ENCODE measurements at places on chromosomes 4 and X.
A peak's percentile ranks its signal among the peaks of the same experiment; 100 is the strongest.

- peak; percentile 99 for DNase-seq
Measured at GRCh38 chr4:26319467-26319948, 1.3 kb upstream of the RBPJ start.

DNA sequence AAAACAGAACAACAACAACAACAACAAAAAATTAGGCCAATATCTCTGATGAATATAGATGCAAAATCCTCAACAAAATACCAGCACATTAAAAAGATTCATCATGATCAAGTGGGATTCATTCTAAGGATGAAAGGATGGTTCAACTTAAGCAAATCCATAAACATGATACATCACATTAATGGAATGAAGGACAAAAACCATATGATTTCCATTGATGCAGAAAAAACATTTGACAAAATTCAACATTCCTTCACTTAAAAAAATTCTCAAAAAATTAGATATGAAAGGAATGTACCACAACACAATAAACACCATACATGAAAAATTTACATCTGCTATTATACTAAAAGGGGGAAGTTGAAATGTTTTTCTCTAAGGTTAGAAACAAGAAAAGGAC is 103.3 kb downstream of the IL15 start:
- DNase-seq: no peak

DNA sequence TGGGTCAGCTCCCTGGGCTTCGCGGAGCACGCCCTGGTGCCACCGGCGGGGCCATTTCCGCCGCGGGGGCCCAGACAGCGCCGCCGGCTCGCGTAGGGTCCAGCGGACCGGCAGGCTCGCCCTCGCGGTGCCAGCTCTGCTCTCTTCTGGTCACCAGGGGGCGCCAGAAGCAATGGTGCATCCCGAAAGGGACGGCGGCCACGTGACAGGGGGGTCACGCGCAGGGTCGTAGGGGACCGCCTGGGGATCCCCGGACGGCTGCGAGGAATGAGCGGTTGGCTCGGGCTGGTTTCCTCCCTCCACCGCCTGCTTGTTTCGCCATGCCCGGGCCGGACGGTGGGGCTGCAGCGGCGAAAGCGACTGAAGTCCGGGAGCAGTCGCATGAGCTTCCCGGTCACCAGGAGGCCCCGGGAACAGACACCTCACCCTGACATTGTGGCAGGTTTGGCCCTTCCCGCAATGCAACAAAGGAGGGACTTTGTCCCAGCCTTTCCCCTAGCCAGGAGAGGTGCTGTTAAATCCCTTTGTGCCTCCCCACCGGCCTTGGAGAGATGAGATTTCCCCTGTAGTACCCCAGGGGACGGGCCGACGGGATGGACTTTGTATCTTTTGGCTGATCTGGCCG is 15.8 kb downstream of the ZCCHC12 start:
- no peak for DNase-seq

GRCh38 chr4:15878011-15878410 is 60.5 kb downstream of the FGFBP1 start:
- no peak for DNase-seq

GRCh38 chrX:18654875-18655836 is 16.8 kb downstream of the RS1 start:
- peak; percentile 18 for DNase-seq

DNA sequence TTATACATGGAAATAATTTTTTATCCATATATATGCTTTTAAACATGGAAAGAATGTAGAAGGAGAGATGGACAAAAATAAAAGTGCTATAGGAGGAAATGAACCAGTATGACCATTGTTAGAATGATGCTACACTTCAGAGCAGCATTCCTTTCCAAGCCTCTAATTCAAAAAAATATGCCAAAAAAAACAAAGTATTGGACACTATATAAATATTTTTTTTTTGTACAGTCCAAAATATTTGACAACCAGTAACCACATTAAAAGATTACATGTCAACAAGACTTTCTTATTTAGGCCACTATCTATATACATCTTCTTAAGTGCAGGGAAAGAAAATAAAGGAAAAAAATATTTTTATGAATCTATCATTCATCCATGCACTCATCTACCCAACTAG is 198.6 kb downstream of the LRBA start:
- no peak for DNase-seq

DNA sequence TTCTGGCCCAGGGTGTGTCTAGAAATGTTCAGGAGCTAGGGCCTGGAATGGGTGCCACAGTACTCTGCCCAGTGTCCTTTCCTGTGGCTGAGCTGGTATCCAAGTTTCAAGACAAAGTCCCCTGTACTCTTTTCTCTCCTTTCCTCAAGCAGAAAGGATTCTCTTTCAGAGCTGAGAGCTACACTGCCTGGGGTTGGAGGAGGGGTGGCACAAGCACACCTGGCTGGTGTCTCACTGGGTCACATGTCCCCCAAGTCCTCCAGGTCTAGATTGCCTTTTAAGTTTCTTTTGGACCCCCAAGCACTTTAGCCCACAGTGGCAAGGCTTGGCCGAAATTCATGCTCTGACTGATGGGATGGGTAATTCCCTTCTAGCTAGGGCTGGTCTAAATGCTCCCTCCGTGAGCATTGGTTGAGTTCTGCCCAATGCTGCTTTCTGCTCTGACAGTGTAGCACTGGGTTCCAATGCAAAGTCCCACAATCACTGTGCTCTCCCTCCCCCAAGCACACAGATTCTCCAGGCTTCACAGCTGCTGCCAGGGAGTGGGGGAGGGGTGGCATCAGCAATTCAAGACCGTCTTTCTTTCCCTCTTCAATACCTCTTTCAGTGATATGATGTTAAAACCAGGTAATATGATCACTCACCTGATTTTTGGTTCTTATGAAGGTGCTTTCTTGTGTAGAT is 47.8 kb downstream of the BEX3 start:
- no peak for DNase-seq

GRCh38 chr4:24521544-24521943 is 62.8 kb downstream of the DHX15 start:
- no peak for DNase-seq

DNA sequence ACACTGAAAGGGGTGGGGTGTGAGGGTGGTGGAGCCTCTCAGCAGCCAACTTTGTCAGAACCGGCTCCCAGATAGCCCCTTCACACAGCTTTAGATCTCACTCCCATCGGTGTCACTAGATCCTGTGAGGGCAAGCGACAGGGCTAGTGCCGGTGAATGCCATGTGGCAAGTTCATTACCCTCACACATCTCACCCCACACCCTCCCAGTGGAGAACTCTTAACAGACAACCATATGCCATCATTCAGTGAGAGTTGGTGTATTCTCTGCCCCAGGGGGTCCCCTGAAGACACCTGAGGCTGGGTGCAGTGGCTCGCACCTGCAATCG is 15.3 kb downstream of the SEPTIN6 start:
- DNase-seq: no peak

DNA sequence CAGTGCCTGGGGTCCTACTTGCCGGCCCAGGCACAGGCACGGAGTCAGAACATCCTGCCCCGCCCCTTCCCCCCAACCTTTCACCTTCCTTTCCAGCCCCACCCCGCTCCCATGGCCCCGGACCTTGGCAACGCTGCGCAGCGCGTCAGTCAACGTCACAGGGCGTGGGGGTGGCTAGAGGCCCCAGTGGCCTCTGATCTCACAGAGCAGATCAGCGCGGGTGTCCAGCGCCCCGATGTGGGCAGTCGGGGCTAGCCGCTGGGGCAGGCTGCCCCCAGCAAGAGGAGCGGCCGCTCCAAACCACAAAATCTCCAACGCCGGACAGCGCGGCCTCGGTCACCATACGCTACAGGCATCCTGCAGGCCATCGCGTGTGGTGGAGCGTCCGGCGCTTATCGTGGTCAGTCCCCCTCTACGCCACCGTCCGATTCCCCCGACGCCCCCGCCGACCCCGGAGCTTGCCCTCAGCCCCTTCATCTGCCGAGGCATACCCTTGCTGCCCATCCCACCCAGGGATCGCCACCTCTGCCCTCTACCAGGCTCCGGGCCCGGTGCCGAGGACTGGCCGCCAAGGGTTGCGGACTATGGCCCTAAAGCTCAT is 69.6 kb upstream of the APOOL start:
- no peak for DNase-seq

DNA sequence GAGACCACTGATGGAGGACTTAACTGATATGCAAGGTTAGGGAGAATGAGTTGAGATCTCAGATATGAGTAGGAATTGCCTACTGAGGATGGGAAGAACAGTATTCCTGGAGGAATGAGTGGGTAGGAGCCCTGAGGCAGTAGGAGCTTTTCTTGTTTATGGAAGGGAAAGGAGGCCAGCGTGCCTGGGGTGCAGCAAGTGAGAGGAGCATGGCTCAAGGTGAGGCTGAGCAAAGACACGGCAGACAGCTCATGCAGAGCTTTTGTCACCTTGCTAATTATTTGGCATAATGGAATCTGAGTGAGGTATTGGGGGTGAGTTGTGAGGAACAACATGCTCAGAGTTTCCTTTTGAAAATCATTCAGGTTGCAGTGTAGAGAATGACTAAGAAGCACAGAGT is 65.3 kb upstream of the IBSP start:
- DNase-seq: no peak

GRCh38 chr4:81424816-81425755 is 46.6 kb downstream of the RASGEF1B start:
- DNase-seq: no peak

DNA sequence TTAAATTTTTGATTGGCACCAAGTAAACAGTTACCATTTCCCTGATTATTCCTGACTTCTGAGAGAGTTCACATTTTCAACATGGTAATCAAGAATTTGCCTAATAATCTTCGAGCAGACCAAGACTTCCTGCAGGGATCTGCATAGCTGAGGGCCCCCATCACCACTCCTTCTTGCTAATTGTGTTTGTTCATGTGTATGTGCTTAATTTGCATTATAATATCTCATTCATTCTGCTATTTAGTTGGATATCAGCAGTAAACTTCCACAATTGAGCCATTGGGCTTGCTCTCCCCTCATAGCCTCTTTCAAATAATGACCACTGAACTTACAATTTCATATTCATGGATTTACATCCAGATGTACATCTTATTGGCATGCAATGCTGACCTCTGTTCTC is 292.5 kb downstream of the SPATA18 start:
- DNase-seq: no peak

- no peak for DNase-seq
Measured at GRCh38 chr4:1345903-1346780, 866 bp upstream of the UVSSA start.

DNA sequence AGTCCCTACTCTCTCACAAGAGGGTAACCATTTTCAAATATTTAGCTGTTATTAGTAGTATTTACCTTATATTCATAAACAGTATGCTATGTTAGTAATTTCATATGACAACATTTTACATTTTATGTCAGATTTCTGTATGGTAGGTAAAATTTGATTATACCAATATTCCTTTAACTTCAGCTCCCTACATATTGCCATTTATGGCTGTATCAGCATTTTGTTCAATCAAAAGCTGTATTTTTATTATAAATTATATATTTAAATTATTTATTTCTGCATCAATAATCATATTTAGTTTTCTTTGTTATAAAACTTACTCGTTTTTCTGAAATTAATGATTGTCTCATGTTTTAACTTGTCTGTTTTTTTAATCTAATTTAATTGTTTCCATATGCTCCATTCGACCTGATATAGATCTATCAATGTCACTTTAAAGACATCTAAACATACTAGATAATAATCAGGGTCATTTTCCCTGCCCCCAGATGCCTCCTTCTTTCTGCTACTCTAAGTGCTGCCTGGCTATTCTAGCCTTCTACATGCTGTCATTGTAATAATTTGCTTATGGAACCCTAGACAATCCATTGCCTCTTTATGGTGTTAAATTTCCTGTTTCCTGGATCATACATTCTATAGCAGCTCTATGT is 1976.7 kb upstream of the ADGRL3 start:
- peak; percentile 61 for DNase-seq

DNA sequence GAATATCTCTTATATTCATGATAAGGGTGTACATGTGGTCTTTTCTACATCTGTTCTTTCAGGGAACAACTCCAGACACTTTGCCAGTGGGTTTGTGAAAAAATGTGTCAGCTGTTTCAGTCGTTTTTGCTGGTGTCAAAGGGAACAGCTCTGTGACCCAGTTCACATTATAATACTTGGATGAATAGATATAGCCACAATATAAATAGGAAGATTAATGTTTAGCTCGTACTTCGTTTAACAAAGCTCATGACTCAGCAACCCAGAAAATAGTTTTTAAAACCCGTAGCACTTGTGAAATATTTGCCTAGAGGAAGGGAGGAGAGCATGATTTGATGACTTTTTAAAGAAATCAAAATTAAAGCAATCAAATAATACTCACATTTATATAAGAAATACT is 7.9 kb downstream of the LIAS start:
- no peak for DNase-seq

DNA sequence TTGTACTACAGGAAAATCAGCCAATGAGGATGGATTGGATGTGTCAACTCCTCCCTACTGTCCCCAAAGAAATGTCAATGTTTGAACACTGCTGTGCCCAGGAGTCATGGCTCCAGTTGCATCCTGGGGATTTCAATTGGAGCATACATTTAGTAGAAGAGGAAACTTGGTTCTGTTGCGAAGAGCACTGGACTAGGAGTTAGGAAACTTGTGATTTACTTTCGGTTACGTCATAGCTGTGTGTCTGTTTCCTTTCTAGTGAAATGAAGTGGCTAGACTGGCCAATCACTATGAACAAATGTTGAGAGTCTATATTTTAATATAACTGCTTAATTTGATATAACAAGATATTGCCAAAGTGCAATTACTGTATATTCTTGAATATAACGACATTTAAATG is 35.2 kb downstream of the ARL9 start:
- DNase-seq: no peak

DNA sequence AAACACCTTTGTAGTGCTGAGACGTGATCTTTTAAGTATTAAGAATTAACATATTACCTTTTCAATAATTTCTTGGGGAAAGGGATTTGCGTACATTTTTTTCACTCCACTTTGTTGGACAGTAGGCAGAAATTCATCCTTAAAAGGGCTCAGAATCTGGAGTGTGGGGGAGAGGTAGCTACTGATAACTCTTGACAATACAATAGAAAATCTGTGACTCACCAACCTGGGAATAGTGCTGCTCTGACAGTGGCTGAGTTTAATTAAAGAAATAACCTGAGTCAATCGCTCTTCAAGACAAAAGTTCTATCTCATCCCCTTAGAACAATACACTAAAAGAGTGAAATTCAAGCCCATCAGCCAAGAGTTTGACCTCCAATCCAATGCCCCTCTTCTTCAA is 60.2 kb downstream of the SLC9A7 start:
- DNase-seq: no peak

- DNase-seq: no peak
Measured at GRCh38 chrX:8755116-8755515, 23.2 kb upstream of the ANOS1 start.

DNA sequence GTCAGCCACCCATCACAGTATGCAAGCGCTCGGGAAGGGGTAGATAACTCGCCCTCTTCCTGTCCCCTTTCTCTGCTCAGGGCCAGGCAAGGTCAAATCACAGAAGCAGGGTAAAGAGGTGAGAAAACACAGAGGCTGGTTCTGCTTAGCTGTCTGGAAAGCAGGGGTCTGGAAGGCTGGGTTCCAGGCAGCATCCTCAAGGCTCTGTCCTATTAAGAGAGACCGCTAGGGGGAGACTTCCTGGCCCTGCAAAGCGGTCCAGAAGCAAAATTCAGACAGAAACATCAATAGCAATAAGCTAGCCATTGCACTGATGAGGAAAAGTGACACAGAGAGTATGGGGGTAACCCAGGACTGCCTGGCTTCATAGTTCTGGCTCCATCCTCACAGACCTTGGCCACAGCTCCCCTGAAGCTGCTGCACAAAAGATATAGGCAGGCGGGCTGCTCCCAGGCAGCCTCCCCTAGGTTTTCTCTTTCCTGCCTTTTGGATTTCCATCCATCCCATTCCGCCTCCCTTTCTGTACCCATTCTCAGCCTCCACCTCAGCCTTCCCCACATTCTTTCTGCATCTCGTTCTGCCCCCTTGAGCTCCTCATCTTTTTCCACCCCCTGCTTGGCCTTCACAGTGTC is 308.5 kb downstream of the EVC2 start:
- DNase-seq: no peak

GRCh38 chrX:47499293-47499692 is 16.3 kb upstream of the ZNF41 start:
- no peak for DNase-seq

All from NCI-H1417 treated with DMSO at 0.1 percent for 48 hours (cell line).